ENCODE measurements at places on chromosomes 13 and 19.

DNA sequence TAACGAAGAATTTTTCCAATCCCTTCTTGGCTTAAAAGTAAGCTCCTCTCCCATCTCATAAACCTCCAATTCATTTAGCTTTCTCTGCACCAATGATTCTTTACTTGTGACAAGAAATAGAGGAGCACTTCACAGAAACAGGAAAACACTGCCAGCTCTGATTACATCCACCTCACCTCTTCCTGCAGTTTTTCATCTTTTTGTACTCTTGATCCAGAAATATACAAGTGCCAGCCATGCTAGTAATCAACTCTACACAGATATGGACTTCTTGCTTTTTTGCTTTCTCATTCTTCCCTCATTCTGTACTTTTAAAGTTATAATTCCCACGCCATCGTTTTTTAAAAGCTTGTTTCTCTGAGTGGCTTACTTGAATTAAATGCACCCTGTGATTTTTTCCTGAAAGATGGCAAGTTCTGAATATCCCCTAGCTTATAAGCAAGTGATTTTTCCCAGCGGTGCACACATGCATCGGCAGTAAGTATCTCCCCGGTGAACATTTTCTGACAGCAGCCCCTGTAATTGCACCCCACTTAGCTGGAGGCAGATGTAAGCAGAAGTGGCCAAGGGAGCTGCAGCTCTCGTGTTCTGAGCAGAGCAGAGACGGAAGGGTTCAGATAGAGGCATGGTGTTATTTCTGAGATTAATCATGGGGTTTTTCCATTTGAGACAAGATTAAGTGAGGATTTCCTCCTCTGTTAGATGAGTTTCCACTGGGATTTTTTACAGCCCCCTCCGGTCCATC, 340.7 kb downstream of the SLC7A1 start:
- no peak for DNase-seq

DNA sequence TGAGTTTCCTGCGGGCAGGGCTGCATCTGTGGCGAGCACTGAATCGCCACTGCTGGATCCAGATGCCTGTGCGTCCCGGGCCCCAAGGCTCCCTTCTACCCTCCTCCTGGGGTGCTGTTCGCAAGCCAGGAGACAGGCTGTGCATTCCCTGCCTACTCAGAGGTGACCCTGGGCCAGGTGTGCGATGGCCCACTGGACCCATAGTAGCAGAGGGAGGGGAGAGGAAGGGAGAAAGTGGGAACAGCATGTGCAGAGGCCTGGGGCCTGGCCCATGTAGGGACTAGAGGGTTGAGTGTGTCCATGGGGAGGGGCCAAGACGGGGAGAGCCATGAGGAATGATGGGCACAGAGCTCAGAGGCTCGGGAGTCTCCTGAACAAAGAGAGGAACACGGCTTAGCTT, 27.3 kb downstream of the CARM1 start:
- DNase-seq: no peak

- DNase-seq: no peak
Measured at GRCh38 chr13:25406377-25406776, 34.6 kb downstream of the ATP8A2 start.

GRCh38 chr19:38698225-38699026, 45.8 kb downstream of the CAPN12 start:
- DNase-seq: no peak

- DNase-seq: peak; percentile 89
Measured at GRCh38 chr19:12985049-12985776, 10.1 kb upstream of the NFIX start.

GRCh38 chr13:44218501-44219240, 155.0 kb upstream of the SERP2 start:
- DNase-seq: peak; percentile 87

DNA sequence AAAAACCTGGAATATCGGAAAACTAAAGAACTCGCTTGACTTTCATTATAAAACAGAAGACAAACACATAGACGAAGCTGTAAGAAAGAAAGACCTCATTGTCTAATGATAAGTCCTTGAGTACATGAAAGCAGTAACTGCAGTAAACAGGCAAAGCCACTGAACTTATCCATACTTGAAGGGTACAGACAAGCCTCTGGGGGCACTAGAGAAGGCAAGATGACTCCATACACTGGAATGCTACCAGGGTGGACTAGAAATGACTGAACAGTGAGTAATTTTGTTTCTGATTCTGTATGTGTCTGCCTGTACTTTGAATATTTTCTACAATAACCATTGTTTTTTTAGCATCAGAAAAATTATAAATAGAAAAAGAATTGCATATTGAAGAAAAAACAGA, 507.9 kb downstream of the UQCRFS1 start:
- no peak for DNase-seq

DNA sequence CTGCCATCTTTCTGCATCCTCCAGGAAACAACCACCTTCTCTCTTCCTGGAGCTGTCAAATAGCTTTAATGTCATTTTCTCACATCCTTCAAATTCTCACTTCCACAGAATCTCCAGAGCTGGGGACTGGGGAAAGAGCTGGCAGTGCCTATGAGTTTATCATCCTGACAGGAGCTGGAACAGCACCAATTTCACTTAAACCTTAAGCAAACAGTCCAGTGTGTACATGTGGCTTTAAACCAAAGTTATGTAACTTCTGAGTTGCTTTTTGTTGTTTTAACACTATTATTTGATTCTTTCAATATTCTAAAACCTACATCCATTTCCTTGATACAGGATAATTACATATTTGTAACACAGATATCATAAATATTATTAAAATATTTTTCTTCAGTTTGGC, 331.5 kb upstream of the ARGLU1 start:
- no peak for DNase-seq

- DNase-seq: no peak
Measured at GRCh38 chr19:15555021-15555420, 46.7 kb downstream of the CYP4F22 start.

- DNase-seq: no peak
Measured at GRCh38 chr13:61685682-61686012, 270.0 kb upstream of the PCDH20 start.

DNA sequence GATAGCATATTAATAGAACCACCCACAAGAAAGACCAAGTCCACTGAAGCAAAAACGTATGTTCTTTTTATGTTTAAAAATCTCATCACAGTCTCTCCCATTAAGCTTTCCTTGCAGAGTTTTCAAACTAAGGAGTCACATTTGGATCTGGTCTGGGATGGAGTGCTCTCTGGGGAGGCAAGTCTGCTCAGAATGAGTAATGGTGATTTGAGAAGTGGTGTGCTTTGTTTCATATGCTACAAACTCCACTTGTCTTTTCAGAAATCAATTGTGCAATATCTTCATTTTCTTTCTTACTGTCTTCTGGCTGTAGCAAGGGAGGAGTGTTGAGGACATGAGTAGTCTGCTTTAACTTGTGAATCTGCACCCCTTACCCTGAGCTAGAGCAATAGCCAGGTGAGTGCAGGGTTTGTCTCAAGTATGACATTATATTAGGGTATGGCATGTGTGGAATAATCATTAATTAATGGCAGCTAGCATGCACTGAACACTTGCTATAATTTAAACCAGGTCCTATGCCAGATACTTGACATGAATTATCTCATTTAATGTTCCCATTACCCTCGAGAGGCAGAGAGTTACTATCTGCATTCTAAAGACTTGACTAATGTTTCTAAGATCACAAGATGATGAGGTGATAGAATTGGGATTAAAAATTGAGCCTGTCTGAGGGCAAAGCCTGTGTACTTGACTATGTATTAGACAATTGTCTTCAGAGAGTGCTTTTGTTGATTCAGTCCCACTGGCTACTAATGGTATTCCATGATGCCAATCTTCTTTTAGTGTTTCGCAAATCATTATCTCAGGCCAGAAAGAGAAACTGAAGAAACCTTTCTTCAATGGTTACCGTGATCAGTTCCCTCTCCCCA, 171.8 kb downstream of the GPC6 start:
- no peak for DNase-seq

GRCh38 chr13:43991773-43992201, 112.1 kb downstream of the LACC1 start:
- DNase-seq: no peak

DNA sequence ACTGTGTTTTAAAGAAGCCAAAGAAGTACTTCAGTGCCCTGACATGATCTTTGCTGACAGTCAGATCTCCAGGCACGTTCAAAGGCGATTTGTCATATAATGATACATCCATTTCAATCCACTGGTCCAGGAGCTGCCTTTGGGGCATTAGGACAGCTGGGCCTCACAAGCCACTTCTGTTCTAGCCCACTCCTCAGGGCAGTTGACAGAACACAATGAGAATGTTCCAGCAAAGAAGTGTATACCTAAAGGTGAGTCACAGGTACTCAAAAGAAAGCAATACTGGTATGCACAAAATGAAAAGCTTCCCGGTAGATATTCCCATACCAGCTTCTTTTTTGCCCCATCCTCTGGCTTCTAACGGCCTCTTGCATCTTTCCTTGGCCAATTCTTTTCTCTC, 12.5 kb upstream of the MAP3K10 start:
- no peak for DNase-seq

DNA sequence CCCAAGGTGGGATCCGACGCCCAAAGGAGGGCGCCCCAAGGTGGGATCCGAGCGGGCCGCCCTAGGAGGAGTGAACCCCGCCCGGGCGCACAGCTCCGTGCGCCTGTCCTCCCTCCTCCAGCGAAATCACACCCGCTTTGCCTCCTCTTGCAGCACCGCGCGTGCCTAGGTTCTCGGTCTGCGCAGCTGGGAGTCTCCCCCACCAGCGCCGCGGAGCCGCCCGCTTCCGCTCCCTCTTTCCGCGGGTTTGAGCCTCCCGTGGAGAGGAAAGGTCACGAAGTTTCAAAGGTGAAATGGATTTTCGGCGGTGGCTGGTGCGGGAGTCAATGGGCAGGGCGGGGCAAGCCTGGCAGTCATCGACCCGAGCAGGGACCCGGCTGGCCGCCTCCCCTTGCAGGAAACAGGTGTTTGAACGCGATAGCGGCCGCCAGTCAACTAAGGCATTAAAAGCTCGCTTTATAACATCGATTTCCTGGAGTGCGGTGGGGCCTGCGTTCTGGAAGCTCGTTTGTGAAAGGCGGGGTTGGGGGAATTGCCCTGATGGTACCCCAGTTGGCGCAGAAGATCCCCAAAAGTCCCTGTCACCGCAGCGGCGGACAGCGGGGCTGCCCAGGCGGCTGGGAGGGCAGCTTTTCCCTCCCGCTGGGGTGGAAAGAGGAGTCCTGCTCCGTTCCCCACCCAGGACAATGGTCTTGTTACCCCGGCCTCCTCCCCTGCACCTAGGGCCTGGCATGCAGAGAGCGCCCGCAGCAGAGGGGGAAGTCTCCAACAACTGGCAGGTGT, 9.0 kb upstream of the SOX1 start:
- no peak for DNase-seq

GRCh38 chr13:100604918-100605710, 16.5 kb upstream of the GGACT start:
- DNase-seq: no peak

DNA sequence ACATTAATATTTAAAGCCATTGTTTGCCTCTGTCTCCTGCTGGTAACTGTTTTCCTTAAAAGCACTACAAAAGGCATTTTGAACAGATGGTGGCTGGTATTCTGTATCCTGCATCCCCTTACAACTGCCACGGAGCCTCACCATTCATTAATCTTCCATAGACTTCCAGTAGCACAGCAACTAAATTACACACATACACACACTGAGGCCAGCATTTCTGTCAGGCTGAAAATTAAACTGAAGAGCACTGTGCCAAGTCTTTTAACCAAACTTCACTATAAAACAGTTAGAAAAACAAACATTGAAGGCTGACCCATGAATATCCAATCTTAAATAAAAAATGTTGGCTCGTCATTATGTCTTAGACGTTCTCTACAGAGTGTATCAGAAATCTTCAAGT, 697.8 kb downstream of the DACH1 start:
- no peak for DNase-seq

DNA sequence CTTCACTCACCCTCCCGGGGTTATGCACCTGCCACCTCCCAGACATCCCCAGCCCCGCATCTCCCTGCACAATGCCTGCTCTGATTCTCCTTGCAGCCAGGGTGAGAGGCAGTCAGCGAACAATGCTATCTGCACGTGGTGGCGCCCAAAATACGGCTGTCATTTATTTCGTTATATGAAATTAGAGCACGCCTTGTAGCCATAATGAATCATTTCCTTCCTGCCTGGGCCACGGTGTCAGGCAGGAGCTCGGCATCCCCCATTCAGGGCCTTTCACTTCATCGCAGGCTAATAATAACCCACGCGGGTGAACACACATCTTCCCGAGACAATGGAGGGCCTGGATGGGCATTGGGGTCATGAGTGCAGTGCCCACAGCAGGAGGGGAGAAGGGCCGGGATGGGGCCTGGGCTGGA, 143.8 kb upstream of the ZNF507 start:
- DNase-seq: no peak

DNA sequence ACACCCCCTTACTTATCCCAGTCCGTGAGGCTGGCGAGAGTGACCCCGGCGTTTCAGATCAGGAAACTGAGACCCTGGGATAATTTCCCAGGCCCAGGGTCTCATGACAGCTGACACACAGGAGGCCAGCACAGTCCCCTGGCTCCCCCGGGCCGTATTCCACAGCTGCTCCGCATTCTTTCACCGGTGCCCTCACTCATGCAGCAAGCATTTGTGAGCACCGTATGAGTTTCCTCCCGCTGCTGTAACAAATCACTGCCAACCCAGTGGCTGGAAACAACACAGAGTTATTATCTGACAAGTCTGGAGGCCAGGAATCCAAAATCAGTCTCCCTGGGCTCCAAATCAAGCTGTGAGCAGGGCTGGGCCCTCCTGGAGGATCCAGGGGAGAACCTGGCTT, 21.3 kb downstream of the GADD45B start:
- no peak for DNase-seq

- no peak for DNase-seq
Measured at GRCh38 chr19:7961920-7962626, 18.6 kb upstream of the TIMM44 start.

DNA sequence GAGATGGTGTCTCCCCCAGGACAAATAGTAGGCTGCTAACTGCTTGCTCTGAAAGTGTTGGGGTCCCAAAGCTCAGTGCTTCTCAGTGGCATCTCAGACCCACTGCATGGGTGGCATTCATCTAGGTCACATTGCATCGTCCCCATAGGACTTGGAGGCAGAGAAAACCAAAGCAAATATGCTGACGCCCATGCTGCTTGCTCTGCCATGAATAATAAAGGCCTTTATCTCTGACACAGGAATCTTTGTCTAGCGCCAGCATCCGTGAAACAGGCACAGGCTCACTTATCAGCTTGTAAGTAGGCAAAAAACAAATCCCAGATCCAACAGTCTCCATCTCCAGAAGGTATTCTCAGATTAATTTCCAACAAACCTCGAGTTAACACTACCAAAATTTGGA, 18.9 kb upstream of the IPO5 start:
- no peak for DNase-seq

DNA sequence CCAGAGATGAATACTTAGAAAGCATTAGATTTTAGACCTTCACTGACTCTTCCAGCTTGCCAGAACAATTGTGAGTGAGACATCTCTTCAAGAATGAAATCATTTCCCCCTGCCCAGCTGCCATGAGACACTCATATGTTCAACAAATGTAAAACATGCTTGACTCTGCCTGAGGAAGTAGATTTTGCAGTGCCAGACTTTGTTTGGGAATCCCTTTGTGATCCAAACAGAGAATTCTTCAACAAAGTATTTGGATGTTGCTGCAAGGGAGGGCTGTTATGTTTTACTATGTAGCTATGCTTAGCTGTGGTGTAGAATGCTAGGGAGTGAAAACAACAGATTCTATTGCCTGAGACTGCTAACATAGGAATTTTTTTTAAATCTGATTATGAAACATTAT, 416.4 kb downstream of the DCT start:
- DNase-seq: no peak
